ENCODE measurements at places on chromosomes 6 and 20. TPM values are rescaled to one million over a fixed set of nuclear protein-coding genes. Genes with fewer than 3 reads are reported as not detected.

WFDC10A gene
- total RNA-seq: not detected

ADAM33 gene
- total RNA-seq: 19.5 TPM

RIPOR3 gene
- 40.7 TPM for total RNA-seq

SLC2A10 gene
- total RNA-seq: 61.7 TPM

C20orf204 gene
- 0.88 TPM for total RNA-seq

TCP11 gene
- total RNA-seq: 0.66 TPM

THBS2 gene
- total RNA-seq: 169 TPM

CPNE1 gene
- total RNA-seq: 121 TPM

BMP6 gene
- 4.6 TPM for total RNA-seq

HRH3 gene
- not detected for total RNA-seq

GUCA1A gene
- total RNA-seq: not detected

ADGRG6 gene
- 35.4 TPM for total RNA-seq

SCUBE3 gene
- total RNA-seq: 0.22 TPM

ISM1 gene
- not detected for total RNA-seq

LIN28B gene
- total RNA-seq: 34.4 TPM

KCNK5 gene
- not detected for total RNA-seq

OPRM1 gene
- not detected for total RNA-seq

TRIM39 gene
- total RNA-seq: 19.5 TPM

RSPO3 gene
- 0.66 TPM for total RNA-seq

MYCT1 gene
- under 0.01 TPM for total RNA-seq

ADTRP gene
- total RNA-seq: 2.8 TPM

ZFP57 gene
- not detected for total RNA-seq

PROKR2 gene
- total RNA-seq: not detected

ZNF165 gene
- total RNA-seq: 0.22 TPM

PRRT1 gene
- total RNA-seq: 0.29 TPM

TRAPPC3L gene
- total RNA-seq: under 0.01 TPM

IER3 gene
- total RNA-seq: 256 TPM

BYSL gene
- total RNA-seq: 18.6 TPM

SCRT2 gene
- not detected for total RNA-seq

SNAI1 gene
- 2.1 TPM for total RNA-seq

TGM2 gene
- total RNA-seq: 1,516 TPM

CALHM6 gene
- total RNA-seq: 0.29 TPM

GJA10 gene
- not detected for total RNA-seq

HDGFL1 gene
- not detected for total RNA-seq

APCDD1L gene
- 3.5 TPM for total RNA-seq

SCGN gene
- not detected for total RNA-seq

COX4I2 gene
- total RNA-seq: not detected

RNF182 gene
- 2.3 TPM for total RNA-seq

CTNNBL1 gene
- 19.5 TPM for total RNA-seq

NCOA5 gene
- total RNA-seq: 30.4 TPM

PLCB4 gene
- total RNA-seq: 5.0 TPM

MANEA gene
- total RNA-seq: 5.5 TPM

DYNLT1 gene
- total RNA-seq: 78.1 TPM

FAM83B gene
- 0.44 TPM for total RNA-seq

LBP gene
- not detected for total RNA-seq

TMEM200A gene
- total RNA-seq: 257 TPM

ARMH2 gene
- not detected for total RNA-seq

PXMP4 gene
- total RNA-seq: 6.0 TPM

GABBR1 gene
- 6.3 TPM for total RNA-seq

C20orf141 gene
- total RNA-seq: not detected

CAP2 gene
- 35.4 TPM for total RNA-seq

SIRPB2 gene
- total RNA-seq: not detected

CCR6 gene
- total RNA-seq: not detected

NR2E1 gene
- total RNA-seq: not detected

Measured in placental pericyte (primary cell).